ENCODE measurements at places on chromosomes 6 and 20.

DNA sequence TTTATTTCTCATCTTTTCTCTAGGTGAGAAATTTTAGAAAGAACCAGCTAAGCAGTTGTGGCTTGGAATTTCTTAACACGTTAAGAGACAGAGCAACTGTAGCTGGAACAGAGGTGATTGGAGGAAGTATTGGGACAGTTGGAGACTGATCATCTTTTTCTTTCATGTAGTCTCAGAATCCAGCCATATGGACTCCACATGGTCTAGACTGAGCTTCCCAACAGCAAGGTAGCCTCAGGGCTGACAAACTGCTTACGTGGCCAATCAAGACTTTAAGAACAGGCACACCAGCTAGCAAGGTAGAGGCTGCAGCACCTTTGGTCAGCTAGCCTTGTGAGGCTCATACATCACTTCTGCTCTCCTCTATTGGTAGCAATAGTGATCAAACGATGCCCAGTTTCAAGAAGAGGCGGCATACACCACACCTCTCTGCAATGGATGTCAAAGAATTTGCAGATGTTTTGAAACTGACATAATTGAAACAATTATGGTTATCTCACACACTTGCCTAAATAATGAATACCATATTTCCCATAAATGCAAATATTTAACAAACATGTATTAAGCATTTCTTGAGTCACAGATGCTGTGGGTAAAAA lies 590.5 kb upstream of the SLC35B3 start:
- DNase-seq, result no peak

DNA sequence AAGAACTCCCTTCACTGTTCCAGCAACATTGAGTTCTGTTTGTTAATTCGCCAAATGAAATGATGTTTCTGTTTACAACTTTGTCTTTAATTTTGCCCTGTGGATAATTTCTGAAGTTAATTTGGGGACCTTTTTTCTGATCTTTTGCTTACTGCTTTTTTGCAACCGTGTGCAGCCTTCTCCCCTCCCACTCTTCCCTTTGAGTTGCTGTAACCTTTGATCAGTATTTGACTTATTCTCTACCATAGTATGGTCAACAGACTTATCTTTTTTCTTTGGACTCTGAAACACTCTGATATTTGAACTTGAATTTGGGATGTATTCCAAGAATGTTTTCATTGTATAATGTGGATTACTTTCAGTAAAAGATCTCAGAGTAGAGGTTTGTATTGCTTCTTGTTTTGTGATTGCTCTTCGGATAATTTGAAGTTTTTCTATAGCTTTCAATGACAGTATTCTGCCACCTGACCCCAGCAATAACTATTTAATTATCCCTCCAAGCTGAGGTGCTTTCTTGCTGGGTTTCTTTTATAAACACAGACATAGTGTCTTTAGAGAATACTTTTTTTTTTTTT lies 46.2 kb downstream of the LRRN4 start:
- no peak for DNase-seq

GRCh38 chr6:155709262-155709661 lies 253.6 kb upstream of the NOX3 start:
- DNase-seq, result no peak

DNA sequence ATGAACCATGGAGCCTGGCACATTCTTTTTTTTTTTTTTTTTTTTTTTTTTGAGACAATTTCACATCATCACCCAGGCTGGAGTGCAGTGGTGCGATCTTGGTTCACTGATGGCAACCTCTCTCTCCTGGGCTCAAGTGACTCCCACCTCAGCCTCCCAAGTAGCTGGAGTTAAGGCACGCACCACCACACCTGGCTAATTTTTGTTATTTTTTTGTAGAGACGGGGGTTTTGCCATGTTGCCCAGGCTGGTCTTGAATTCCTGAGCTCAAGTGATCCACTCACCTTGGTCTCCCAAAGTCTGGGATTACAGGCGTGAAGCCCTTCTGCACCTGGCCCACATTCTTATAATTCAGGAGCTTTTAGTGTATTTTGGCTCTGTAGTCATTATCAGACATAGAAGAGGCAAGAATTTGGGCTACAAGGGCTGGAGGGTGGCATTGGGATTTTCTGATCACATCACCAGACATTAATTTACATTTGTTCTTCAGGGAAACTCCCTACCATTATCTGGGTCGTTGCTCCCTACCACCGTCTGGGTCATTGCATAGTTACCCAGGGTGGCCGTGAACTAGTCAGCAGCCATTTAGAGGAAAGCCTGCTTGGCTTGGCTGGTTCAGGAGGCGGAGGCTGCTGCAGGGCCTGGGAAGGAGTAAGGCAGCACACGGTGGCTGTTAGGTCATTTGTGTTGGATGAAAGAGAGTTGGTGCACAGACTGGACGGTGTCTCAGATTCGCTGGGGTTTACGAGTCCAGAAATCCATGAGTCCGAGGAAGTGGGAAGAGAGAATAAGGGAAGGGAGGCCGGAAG lies 17.6 kb downstream of the ARID1B start:
- no peak for DNase-seq

DNA sequence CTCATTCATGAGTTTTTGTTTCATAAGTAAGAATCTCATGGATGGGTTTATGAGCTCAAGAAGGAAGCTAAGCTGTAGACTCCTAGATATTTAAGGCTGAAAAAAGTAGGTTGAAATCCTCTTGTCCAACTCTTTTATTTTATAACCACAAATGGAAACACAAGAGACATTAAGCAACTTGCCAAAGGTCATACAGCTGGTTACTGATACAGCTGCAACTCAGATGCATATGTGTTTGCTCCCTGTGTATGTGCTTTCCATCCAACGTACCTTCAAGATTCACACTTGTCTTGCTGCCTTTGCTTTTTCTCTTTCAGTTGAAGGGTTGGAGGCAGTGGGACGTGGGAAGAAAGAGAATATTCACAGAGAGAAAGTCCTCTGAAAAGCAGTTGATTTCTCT lies 153.5 kb upstream of the STMND1 start:
- DNase-seq, result no peak

DNA sequence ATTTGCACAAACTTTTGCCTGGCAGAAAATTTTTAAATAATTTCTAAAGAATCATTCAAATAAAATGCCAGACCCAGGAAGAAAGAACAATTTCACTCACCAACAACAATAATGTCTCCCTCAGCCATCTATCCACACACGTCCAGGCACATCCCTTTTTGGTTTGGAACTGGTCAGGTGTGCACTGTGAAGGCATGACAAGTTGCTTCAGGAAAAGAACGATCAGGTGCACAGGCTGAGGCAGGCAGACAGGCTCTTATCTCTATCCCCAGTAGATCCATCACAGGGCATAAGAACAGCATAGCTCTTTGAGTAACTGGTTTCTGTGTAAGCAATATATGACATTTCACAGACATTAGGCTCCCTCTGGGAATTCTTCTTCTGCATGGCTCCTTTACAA lies 18.1 kb upstream of the NXT1 start:
- DNase-seq, result no peak

DNA sequence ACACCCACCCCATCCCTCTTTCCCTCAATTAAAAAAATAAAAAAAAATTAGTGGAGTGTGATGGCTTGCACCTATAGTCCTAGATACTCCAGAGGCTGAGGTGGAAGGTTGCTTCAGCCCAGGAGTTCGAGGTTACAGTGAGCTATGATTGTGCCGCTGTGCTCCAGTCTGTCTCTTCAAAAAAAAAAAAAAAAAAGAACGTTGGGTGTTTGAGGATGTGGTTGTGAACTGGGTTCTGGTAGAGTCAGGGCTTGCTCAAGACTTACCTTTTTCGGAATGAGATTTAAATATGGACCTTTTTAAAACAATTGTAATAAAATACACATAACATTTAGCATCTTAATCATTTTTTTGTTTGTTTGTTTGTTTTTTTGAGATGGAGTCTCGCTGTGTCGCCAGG lies 211.9 kb downstream of the OR2B2 start:
- no peak for DNase-seq

DNA sequence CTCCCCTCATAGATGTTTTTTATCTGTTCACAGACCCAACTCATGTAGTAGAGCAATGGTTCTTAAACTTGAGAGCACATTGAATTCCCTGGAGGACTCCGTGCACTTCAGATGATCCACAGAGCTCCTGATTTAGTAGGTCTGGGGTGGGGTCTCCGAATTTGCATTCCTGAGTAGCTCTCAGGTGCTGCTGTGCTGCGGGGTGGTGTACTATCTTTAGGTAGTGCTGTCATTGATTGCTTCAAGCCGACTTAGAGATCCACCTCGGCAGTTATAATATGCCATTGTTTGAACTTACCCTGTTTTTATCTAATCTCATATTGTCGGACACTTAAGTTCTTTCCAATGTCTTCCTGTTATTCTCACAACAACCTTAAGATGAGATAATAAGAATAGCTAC lies 45.0 kb downstream of the BMP2 start:
- no peak for DNase-seq

- peak; percentile 69 for DNase-seq
Measured at GRCh38 chr6:11323666-11324452, 91.4 kb upstream of the NEDD9 start.

DNA sequence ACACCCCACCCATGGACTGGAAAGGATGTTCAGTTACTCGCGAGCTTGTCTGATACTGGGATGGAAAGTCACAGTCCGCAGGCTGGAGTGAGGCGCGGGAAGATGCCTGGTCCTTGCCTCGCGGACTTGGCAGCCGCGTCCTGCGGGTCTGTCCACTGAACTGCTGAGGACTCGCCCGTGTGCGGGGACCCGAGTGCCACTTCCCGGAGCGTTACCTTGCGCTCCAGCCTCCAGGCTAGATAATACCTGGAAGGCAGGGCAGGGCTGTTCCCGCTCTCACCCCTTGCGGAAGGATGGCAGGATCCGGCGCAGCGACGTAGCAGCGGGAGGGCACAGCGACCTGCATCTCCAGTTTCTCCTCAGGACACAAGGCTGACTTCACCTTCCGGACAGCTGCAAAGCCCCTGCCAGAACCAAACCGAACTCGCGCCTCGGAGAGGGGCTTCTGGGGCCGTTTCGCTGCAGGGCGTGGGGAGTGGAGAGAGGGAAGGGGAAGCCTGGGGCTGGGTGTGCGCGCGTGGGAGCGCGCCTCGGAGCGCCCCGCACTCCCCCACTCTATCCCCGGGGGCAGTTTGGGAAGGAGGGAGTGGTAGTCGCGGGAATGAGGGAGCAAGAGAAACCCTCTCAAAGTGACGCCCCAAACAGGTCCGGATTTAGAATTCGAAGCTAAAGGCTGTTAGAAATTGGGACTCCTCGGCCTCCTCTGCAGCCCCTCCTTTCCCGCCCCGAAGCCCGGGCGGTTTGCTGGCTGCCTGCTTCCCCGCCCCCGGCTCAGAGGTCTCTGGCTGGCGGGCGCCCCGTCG lies at the start of gene KCNQ5:
TSS of gene KCNQ5 (plus strand) at position 774 of the 803 bp plus-strand sequence.
- peak; percentile 18 for DNase-seq

- no peak for DNase-seq
Measured at GRCh38 chr20:22321191-22321590, 263.2 kb downstream of the FOXA2 start.

DNA sequence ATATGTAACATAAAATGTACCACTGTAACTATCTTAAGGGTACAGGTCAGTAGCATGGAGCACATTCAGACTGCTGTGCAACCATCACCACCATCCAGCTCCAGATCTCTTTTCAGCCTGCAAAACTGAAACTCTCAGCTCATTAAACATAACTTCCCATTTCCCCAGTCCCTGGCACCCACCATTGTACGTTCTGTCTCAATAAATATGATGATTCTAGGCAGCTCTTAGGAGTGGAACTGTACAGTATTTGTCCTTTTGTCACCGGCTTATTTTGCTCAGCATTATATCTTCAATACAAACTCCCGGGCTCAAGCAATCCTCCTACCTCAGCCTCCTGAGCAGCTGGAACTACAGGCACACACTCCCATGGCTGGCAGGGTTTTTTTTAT lies 1.5 kb downstream of the ZC3H12D start:
- no peak for DNase-seq

- DNase-seq, result no peak
Measured at GRCh38 chr6:41640426-41640825, 2.2 kb downstream of the MDFI start.

GRCh38 chr20:38023181-38024001 lies 9.9 kb downstream of the TTI1 start:
- DNase-seq, result peak; percentile 9

GRCh38 chr20:1625083-1625690 lies 5.4 kb upstream of the SIRPB1 start:
- no peak for DNase-seq

DNA sequence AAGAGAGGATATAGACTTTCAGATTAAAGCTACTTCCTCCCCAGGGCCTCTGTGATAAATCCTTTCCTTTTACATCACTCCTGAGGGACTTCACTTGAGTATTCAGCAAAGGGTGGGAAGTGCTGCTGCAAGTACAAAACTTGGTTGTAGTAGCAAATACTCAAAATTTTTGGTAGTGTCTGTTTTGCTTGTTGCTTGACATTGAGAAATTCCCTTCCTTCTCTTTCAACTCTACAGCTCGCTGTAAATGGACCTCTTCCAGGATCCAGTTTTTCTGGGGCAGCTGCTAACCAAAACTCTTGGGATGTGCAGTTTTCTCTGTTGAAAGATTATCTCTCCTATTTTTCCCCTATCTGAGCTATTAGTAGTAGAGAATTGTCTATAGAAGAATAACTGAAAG lies 472.0 kb downstream of the CD109 start:
- DNase-seq, result no peak

Data from large intestine (tissue), 12 donors.